ENCODE measurements at places on chromosomes 2 and 18. TPM values are rescaled to one million over a fixed set of nuclear protein-coding genes. Genes with fewer than 3 reads are reported as not detected.

The CEBPZ gene
- 35.0 TPM for total RNA-seq

The ZNF532 gene
- 27.1 TPM for total RNA-seq

The MYL1 gene
- not detected for total RNA-seq

The DLX1 gene
- not detected for total RNA-seq

The CIB4 gene
- total RNA-seq = not detected

The CBLN2 gene
- total RNA-seq = not detected

The HOXD9 gene
- not detected for total RNA-seq

The DSG1 gene
- total RNA-seq = not detected

The TMEM200C gene
- total RNA-seq = not detected

The EMILIN1 gene
- total RNA-seq = 388 TPM

The DES gene
- not detected for total RNA-seq

The TWIST2 gene
- total RNA-seq = 42.2 TPM

The PMAIP1 gene
- 2.2 TPM for total RNA-seq

The SERPINB10 gene
- not detected for total RNA-seq

The IL1B gene
- 0.72 TPM for total RNA-seq

The TMEM169 gene
- 0.65 TPM for total RNA-seq

The KCNK3 gene
- under 0.01 TPM for total RNA-seq

The OR6B2 gene
- total RNA-seq = not detected

The GPBAR1 gene
- total RNA-seq = not detected

The KCTD18 gene
- 27.3 TPM for total RNA-seq

The ERMN gene
- not detected for total RNA-seq

The DYNAP gene
- total RNA-seq = not detected

The ZBTB7C gene
- total RNA-seq = not detected

The IGFBP5 gene
- 15.9 TPM for total RNA-seq

The RIOK3 gene
- 38.1 TPM for total RNA-seq

The SPR gene
- total RNA-seq = 22.7 TPM

The IL1R2 gene
- total RNA-seq = 4.9 TPM

The LBX2 gene
- 2.1 TPM for total RNA-seq

The REEP1 gene
- total RNA-seq = not detected

The KIAA2012 gene
- not detected for total RNA-seq

The TDRD15 gene
- total RNA-seq = not detected

The ARHGAP25 gene
- 4.3 TPM for total RNA-seq

The LYPD6 gene
- total RNA-seq = not detected

The LIMS3 gene
- 2.3 TPM for total RNA-seq

The CMPK2 gene
- total RNA-seq = 3.6 TPM

The BCL11A gene
- total RNA-seq = not detected

The CNGA3 gene
- not detected for total RNA-seq

The SRD5A2 gene
- not detected for total RNA-seq

The ATRAID gene
- 204 TPM for total RNA-seq

The C2orf78 gene
- not detected for total RNA-seq

The ERFE gene
- 24.2 TPM for total RNA-seq

The CFAP210 gene
- total RNA-seq = not detected

The MARCO gene
- total RNA-seq = not detected

The BOLL gene
- total RNA-seq = not detected

The LOXL3 gene
- total RNA-seq = 76.8 TPM

The TCF4 gene
- total RNA-seq = 52.0 TPM

The M1AP gene
- total RNA-seq = not detected

The GREB1L gene
- total RNA-seq = 0.36 TPM

The CTNNA2 gene
- total RNA-seq = not detected

The CFAP221 gene
- total RNA-seq = not detected

The PSTPIP2 gene
- total RNA-seq = 1.8 TPM

The ALPG gene
- total RNA-seq = not detected

The TMEM182 gene
- total RNA-seq = 4.3 TPM

The SERPINB3 gene
- not detected for total RNA-seq

The ABI2 gene
- total RNA-seq = 17.3 TPM

The ELAC1 gene
- total RNA-seq = 5.6 TPM

Measured in cardiac atrium fibroblast (primary cell).